ENCODE measurements at places on chromosomes 11 and 22.

- no peak for DNase-seq
These were observed 16.7 kb downstream of the MMP7 start for GRCh38 chr11:102513869-102514268.

- no peak for DNase-seq
These were observed 36.6 kb upstream of the MUC15 start for GRCh38 chr11:26608507-26609146.

DNA sequence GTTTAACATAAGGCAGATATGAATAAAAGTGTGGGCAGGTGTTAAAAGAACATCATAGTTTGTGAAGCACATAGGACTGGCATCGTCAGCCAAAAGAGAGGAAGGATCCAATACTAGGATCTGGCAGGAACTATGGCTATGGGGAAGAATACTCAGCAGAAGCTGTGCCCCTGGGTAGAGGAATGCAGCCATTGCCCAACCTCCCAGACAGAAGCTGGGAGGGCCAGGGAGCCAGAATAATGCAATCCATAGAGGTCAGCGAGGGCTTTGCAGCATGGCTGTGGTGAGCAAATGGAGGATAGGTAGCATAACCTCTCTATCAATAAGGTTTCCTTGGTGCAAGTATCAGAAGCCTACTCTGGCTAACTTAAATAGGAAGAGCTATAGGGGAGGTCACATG lies 11.7 kb upstream of the CSTF3 start:
- DNase-seq = no peak

DNA sequence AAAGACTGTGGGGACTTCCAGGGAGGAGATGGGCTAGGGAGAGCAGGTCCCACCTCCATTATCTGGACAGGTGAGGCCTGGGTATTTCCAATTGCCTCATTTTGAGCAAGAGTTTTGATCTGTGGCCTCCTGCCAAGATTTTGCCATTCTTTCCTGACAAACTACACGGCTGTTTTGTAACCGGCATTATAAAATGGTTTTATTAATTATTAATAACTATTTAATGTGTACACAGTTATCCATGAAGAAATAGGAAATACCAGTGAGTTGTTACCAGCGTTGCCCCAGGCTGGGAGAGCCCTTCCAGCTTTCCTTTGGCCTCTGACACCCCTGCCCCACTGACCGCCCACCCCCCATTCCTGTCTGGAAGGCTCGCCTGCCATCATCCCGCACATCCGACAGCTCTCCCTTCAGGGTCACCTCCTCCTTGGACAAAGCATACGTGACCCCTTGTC lies 14.9 kb upstream of the SEC14L3 start:
- DNase-seq = no peak

DNA sequence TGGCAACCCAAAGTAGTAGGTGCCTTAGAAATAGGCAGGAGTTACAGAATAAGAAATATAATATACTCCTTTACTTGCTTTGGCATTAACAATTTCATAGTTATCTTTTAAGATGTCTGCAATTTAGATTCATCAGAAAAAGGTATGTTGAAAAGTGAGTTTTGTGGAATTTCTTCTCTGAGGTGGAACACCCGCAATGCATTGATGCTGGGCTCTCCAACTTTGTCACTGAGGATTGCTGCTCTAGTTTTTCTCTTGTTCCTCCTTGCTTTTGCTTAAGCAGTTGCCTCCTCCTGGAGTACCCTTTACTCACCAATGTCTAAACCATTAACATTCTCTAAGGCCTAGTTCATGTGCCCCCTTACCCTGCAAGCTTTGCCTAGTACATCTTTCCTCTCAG lies 14.1 kb upstream of the ME3 start:
- no peak for DNase-seq

DNA sequence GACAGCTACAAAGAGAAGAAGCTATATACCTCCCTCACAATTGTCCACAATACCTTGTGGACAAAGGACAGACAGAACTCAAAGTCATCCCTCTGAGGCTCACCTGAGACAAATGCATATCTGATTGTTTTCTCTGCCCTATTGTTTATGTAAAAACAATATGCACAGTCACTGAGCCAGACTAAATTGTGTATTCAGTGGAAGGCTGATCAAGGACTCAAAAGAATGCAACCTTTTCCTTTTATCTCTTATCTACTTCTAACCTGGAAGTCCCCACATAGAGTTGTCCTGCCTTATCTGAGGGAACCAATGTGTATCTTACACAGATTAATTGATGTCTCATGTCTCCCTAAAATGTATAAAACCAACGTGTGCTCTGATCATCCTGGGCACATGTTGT lies 13.9 kb upstream of the MED17 start:
- no peak for DNase-seq

GRCh38 chr22:11066458-11067285 lies 4461.3 kb upstream of the OR11H1 start:
- DNase-seq = no peak

- no peak for DNase-seq
These were observed 11.9 kb downstream of the PCSK7 start for GRCh38 chr11:117219995-117220394.

GRCh38 chr11:19919050-19919561 lies 206.5 kb downstream of the NAV2 start:
- no peak for DNase-seq

GRCh38 chr11:71368966-71369365 lies 79.2 kb downstream of the DHCR7 start:
- no peak for DNase-seq

DNA sequence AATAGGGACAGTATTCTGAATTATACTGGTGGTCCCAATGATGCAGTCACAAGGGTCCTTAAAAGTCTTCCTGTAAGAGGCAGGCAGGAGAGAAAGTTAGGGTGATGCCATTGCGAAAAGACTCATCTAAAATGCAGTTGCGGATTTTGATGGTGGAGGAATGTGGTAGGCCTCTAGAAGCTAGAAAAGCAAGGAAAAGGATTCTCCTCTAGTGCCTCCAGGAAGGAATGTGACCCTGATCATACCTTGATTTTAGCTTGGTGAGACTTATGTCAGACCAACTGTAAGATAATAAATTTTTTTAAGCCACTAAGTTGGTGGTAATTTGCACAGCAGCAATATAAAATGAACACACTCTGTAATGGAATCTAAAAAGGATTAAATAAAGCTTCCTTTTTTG lies 33.8 kb downstream of the CHORDC1 start:
- DNase-seq = no peak

DNA sequence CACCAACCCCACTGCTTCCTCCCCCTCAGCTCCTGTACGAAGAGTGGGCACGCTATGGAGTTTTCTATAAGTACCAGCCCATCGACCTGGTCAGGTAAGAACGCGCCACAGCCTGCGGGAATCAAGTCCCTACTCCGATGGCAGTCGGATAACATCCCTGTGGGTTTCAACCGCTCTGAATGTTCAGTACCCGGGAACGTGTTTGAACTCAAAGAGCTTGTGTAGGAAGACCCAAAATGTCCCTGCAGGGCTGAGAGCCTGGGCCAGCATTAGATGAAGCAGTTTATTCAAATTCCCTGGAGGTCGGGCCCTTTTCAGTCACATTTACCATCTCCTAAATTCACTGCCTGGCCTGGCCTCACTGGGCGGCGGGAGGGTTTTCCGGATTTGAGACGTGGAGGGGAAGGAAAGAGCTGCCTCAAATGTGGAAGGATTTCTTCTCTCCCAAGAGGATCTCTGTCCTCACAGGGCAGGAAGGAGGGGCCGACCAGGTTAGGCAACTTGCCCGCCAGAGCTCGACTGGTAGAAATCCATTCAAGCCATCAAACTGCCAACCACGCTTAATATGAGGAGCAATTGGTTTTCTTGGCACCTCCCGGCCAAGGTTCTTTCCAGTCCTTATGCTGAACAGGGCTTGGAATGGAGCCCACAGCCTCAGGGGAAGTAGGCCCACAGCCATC lies 46.3 kb downstream of the ANO1 start:
- no peak for DNase-seq

GRCh38 chr11:67230406-67230805 lies 35.9 kb upstream of the GRK2 start:
- DNase-seq = no peak

DNA sequence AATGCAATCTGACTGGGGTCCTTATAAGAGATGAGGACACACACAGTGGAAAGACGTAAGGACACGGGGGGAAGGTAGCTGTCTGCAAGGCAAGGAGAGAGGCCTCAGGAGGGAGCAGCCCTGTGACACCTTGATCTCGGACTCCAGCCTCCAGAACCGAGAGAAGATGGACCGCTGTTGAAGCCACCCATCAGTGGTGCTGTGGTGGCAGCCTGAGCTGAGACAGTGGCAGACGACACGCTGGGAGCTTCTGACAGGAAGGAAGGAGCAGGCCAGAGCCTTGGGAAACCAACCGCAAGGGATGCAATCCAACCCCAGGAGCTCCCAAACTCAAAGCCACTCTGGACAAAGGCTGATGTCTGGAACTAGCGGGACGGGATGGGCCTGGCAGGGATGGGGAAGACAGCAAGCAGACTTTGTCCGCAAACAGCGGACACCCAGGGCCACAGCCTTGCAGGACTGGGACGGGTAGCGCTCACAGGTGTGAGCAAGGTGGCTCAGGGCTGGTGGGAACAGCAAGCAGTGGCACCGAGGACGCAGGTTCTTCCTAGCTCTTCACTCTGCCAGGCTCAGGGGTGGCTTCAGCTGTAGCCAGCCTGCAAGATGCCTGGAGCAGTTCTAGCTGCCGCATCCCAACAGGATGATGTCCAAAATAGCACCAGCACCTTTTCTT lies 10.9 kb downstream of the LTO1 start:
- DNase-seq = no peak

DNA sequence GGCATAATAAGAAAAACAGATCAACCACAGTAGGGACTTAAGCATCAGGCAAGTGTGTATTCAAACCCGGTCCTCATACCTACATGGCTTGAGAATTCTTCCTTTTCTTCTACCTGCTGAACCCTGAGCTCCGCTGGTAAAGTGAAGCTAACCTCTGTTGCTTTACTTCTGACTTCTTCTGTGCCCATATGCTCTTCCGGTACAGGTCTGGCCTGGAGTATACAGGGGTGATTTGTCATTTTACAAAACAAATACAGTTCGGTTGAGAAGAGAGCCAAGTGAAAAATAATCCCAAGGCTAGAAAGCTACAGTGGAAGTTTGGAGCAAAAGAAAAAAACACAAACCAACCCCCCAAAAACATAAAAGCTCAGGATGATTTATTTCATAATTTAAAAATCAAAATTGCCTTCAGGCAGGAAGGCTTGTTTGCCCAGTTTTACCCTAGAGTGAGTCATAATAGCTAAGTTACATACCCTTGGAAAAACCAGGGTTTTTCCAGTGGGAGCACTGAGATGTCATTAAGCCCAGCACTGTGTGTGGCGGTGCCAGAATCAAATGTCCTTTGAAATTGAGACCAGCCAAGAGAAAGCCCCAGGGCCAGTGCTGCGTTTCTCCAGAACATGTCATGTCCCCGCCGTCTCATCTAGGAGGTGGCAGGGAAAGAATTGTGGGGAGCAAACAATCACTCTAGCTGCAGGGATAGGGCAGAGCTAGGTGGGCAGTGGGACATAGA lies 305.5 kb upstream of the ISX start:
- no peak for DNase-seq

DNA sequence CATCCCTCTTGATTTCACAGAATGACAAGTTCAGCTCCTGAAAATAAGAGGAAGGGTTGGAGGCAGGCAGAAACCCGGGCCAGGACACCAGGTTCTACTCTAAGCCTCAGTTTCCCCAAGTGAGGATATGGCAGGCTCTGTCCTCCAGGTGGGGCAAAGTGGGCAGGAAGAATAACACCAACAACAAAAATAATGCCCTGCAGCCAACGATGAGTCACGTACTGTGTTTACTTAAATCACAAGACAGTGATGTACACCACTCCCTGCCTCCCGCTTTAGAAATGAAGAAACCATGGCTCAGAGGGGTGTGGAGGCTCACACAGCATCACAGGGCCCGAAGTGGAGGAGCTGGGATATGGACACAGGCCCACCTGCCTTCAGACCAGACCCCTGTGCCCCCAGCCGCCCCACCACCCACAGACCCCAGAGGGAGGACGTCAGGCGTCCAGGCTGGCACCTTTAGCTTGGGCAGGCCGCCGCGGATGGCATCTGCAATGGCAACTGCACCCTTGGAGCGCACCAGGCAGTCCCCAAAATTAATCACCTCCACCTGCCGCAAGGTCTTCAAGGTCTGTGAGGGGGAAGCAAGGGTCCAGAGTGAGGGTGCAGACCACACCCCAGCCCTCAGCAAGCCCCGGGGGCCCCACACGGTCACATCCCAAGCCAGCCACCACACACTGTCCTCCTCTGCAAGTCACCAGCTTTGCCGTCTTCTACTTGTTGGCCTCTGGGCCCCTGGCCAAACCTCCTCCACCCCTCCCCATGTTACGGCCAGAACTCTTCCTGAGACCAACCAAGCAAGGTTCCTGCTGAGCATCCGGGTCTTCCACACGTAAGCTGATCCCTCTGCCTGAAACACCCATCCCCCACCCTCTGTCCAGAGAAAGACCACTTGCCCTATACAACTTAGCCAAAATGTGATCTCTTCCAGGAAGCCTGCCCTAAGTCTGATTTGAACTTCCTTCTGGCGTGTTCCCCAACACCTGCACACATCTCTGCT lies 15.8 kb upstream of the CHADL start:
- DNase-seq = no peak

GRCh38 chr11:102491969-102492368 lies 38.6 kb downstream of the MMP7 start:
- no peak for DNase-seq

DNA sequence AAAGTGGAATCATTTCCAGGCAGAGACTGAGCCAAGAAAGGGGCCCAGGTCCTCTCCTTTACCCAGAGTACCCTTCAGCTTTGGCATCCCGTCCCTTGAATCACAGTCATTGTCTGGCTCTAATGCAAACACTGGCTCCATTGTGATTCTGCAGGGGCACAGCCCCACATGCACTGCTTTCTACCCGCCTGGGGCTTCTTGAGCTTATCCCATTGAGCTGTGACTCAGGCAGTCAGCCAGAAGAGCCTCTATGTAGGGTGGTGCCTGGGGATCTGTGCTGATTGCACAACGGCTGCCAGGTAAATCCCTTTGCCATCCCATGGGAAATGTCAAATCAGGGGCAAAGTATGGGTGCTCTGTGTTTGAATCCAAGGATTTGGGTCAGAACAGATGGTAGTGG lies 88.9 kb downstream of the RASSF10 start:
- no peak for DNase-seq

DNA sequence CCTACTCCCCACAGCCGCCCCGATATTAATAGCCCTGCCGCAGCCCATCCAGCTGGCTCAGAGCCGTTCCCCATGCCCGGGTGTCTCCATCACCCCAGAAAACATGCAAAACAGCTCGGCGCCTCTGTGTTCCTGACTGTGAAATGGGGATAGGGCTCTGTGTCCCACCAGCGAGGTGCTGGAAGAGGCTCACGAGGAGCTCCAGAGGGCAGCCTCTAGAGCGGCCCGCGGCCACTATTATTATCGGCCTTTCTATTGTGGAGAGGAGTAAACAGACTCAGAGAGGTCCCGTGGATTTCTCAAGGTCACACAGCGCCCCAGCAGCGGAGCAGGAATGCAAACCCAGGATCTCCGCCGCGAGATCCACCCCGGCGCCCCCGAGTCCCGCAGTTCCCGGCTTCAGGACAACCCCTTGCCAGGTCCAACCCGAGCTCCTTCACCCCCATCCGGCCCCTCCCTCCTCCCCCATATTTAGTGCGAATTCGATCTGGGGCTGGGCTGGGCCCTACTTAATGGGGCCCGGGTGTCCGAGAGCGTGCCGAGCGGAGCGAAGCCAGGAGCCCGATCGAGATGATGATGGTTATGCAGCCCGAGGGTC lies at the start of gene ACTN3:
Gene ACTN3, plus strand, starts transcription at position 536 of the 598 bp plus-strand sequence. Its CDS starts 35 bp downstream, at position 571.
- no peak for DNase-seq

GRCh38 chr11:129267716-129268115 lies 75.6 kb upstream of the ARHGAP32 start:
- no peak for DNase-seq

Measured in iPS DF 6.9 (cell line).